ENCODE measurements at places on chromosomes 6 and 20. TPM values are rescaled to one million over a fixed set of nuclear protein-coding genes. Genes with fewer than 3 reads are reported as not detected.

GRCh38 chr6:22350109-22350508 lies 53.3 kb upstream of the PRL start:
- peak; percentile 42 for DNase-seq
- H3K4me3 ChIP-seq, result no peak overlapping the region
- no peak overlapping the region for H3K27ac ChIP-seq
- H3K27me3 ChIP-seq, result no peaks in the 10 kb centered on the region

Gene RTN4IP1
- 5.9 TPM for total RNA-seq

Gene TXLNB
- total RNA-seq, result 1.5 TPM

- H3K4me3 ChIP-seq, result no peak overlapping the region
- H3K36me3 ChIP-seq, result peaks cover 3% of the 10 kb centered on the region
- peak; percentile 11 for DNase-seq
- no peaks in the 10 kb centered on the region for H3K27me3 ChIP-seq
These were observed 17.4 kb upstream of the CSE1L start for GRCh38 chr20:49028684-49029083.

All from fibroblast of lung (primary cell).